GM12864 (cell line): ENCODE measurements at places on chromosomes 7 and 10.

- peak; percentile 38 for DNase-seq
Measured at GRCh38 chr10:96017191-96017687, 26.1 kb upstream of the CCNJ start.

DNA sequence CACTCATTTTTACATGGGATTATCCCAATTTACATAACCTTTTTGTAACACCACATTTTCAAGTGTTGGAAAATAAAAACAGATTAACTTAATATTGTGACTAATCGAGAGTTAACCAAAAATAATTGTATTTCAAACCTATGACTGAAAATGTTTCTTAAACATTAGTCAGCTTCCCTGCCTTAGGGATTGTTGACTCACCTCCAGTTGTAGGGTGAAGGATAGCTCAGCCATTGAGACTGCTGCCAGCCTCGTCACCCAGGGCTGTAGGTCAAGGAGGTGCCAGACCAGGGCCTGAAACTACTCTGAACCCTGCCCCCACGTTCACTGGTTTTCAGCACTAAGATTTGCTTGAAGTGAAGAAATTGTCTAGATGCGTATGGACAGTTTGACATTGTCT is 351.2 kb downstream of the GFRA1 start:
- no peak for DNase-seq

GRCh38 chr10:104925232-104925851 is 284.3 kb downstream of the SORCS3 start:
- no peak for DNase-seq

DNA sequence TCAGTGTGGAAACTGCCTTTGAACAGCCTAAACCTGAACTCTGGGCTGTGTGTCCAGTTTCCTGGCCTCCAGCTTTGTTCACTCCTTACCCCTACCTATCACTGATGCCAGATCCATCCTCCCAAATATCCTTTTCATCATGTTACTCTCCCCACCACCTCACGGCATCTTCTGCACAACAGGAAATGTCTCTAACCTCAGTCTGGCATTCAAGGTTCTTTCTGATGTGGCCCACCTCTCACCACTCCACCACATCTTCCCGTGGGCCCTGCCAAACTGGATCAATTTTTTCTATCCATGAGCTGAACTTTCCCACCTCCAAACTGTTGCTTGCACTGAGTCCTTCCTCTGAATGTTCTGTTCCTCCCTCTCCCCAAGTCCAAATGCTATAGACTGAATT is 35.8 kb upstream of the MAP3K8 start:
- DNase-seq, result no peak

- no peak for DNase-seq
Measured at GRCh38 chr7:70474639-70475234, 657.2 kb upstream of the GALNT17 start.

DNA sequence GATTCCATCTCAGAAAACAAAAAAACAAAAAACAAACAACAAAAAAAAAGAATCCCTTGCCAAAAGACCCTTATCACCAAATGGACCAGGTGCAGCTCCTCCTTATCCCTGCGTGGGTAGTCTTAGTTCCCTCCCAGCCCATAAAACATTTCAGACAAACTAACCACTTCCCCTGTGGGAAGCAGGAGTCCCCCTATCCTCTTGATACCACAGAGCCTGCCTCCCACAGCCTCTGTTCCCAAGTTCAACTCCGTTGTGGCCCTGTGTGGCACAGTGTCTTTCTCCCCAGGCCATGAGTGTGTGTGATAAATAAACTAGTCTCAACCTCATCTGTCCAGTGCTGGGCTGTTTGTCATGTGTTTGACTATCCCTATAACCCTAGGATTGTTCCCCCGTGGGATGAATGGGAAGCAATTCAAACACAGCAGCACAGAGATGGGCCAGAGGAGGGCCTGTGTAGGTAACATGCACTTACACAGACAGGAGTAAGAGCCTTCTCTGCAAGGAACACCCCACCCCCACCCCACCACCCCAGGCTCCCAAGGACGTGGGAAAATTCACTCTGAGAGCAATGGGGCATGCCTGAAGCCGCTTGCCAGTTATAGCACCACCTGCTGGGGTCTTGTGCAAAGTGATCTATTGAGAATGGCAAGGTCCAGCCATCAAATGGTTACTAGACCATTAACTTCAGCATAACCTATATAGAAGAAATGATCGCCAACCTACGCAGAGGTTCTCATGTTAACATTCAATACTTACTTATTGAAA is 147.1 kb upstream of the GHITM start:
- DNase-seq, result no peak

DNA sequence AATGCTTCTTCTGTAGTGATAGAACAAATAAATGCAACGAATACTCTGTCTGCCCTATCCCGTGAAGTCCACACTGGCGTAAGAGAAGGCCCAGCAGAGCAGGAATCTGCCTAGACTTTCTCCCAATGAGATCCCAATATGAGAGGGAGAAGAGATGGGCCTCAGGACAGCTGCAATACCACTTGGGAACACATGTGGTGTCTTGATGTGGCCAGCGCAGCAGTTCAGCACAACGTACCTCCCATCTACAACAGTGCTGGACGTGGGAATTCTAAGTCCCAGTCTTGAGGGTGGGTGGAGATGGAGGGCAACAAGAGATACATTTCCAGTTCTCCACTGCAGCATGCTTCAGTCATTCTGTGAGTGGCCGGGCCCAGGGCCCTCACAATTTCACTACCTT is 45.8 kb downstream of the FIGNL1 start:
- no peak for DNase-seq
